SJSA1 (cell line): ENCODE measurements at places on chromosomes 13 and 19. TPM values are rescaled to one million over a fixed set of nuclear protein-coding genes. Genes with fewer than 3 reads are reported as not detected.
A peak's percentile ranks its signal among the peaks of the same experiment; 100 is the strongest.

- DNase-seq: no peak
Measured at GRCh38 chr19:48497728-48498594, 13.7 kb downstream of the LMTK3 start.

- DNase-seq: no peak
Measured at GRCh38 chr13:40780822-40781401, 8.5 kb upstream of the SLC25A15 start.

- DNase-seq: no peak
Measured at GRCh38 chr19:8392017-8392591, 1.9 kb downstream of the RAB11B start.

DNA sequence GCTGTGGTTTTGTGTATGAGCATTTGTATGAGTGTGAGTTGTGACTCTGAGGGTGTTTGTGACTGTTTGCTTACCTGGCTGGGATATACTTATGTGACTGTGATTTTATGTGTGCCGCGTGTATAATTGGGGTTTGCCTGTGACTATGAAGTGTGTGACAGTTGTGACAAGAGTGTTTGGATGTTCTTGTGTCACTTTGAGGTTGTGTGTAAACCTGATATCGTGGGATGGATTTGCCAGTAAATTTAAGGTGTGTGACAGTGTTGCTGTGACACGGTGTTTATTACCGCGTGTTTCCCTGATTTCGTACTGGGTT is 442 bp downstream of the ZNF420 start:
- DNase-seq: no peak

DNA sequence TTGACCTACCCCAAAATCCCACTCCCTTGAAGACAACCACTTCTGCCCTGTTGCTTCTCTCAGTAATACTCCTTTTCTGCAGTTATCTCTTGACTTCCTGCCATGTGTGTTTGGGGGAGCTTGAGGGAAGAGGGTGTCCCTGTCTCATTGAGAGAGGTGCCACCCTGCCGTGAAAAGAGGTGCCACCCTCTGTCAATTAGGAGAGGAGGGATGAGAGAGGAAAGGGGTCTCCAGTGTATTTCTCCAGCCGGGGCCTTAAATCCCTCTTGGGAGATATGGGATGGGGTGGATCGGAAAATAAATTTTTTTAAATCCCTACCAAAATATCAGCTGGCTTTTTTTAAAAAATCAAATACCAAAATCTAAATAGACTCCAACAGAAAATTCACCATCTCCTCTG is 16.5 kb downstream of the PLD3 start:
- DNase-seq: no peak

GRCh38 chr19:588093-588740 is 1.5 kb upstream of the HCN2 start:
- peak; percentile 95 for DNase-seq

The ZNF382 gene
- total RNA-seq: 0.16 and 1.2 TPM in 2 replicates
